Stimulated activated CD8-positive, alpha-beta memory T cell treated with anti-CD3 and anti-CD28 coated beads, Interleukin-15, amount 100 ng/mL, for 24 hours (primary cell): ENCODE measurements at places on chromosomes 4 and X.

DNA sequence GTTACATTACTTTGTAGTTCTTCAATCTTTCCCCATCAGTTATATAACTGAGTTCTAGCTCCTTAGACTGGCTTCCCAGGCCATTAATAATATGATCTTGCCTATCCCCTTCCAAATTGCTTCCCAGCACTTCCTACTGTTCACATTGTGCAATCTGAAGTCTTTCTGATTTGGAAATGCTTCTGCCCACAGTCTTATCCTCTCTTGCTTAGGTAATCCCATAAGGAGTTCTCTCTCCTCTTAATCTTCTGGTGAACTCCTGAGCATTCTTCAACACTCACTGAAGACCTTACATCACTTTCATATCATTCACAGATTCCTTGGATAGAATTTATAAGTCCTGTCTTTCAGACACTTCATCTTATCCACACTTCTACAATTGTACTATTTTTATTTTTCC is 132.7 kb upstream of the TTC29 start:
- DNase-seq = no peak

GRCh38 chrX:101550751-101551379 is 518 bp downstream of the ARMCX1 start:
- no peak for DNase-seq

DNA sequence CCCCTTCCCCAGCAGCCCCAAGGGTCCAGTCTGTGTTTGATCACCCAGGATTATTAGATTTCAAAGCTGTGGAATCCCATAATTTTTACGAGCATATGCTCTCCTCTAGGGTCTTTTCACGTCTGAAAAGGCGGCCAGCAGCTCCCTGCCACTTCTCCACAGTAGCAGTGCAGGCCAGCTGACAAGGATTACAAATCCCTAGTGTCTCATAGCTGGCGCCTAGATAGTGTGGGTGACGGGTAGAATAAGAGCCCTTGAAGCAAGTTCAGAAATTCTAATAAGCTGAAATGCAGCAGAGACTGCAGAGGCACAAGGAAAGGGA is 79.4 kb downstream of the RLIM start:
- DNase-seq = no peak

DNA sequence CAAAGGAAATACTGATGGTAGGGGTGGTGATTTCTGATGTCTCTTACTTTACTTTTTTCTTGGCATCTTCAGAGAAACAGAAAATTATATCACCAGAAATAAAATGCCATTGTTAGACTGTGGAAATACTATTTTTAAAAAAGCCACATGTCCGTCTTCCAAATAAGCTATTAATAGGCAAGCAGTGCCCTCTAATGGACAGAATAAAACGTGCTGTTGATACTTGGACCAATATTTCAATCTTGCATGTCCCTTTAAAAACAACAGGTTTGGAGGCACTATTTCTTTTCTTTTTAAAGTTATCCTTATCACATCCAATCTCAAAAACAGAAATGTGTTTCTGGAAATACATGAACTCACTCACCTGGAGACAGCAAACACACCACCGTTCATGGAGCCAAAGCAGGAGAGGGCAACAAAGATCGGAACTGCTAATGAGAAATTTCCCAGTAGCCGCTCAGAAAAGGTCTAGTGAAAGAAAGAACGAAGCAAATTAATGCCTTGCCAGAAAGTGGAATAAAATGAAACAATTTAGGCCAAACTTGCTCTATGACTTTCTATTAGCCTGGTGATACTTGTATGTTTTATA is 59.2 kb downstream of the SLC7A11 start:
- no peak for DNase-seq

DNA sequence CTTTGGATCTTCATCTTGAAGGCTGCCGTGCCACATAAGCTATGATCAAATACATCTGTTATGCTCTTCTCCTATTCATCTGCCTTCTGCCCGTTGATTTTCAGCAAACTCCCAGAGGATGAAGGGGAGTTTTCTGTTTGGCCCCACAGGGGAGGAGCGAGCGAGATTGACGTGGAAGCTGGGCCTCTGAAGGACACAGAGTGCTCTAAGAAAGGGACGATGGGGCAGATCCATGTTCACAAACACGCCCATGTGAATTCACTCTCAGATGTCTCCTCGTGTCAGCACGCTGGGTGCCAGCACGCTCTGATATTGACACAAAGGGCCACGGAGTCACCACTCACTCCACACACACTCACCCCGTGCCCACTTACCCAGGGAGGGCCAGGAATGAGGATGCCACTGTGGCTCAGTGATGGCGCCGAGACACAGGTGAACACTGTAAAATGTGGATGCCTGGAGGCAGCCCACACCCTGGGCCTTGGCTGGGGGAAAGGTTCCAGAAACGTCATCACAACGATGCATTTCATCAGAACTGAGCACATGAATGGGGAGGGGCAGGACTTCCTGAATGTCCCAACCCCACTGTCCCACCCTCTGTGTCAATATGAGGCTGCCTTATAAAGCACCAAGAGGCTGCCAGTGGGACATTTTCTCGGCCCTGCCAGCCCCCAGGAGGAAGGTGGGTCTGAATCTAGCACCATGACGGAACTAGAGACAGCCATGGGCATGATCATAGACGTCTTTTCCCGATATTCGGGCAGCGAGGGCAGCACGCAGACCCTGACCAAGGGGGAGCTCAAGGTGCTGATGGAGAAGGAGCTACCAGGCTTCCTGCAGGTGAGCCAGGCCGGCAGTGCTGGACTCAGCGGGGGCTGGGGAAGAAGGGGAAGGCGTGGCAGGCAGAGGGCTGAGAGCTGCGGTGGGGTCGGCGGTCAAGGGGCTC is at the start of gene S100P:
Gene S100P, plus strand, starts transcription at position 648 of the 946 bp plus-strand sequence. Its CDS starts 55 bp downstream, at position 703.
- DNase-seq = no peak
